ENCODE measurements at places on chromosomes 13 and 19. TPM values are rescaled to one million over a fixed set of nuclear protein-coding genes. Genes with fewer than 3 reads are reported as not detected.

Gene KIR2DL3
- total RNA-seq: not detected

Gene FAM216B
- not detected for total RNA-seq

Gene ARRDC5
- total RNA-seq: not detected

Gene ARHGAP35
- total RNA-seq: 43.3 TPM

Gene ZNF223
- 21.1 TPM for total RNA-seq

Gene YJEFN3
- total RNA-seq: 2.6 TPM

Gene CYP4F2
- total RNA-seq: not detected

Gene RCBTB1
- total RNA-seq: 34.4 TPM

Gene CGB3
- total RNA-seq: not detected

Gene IFI30
- total RNA-seq: 0.62 TPM

Gene GDF15
- total RNA-seq: 2.5 TPM

Data from neural progenitor cell (in vitro differentiated cells).